BJ (cell line): ENCODE measurements at places on chromosomes 4 and X.

DNA sequence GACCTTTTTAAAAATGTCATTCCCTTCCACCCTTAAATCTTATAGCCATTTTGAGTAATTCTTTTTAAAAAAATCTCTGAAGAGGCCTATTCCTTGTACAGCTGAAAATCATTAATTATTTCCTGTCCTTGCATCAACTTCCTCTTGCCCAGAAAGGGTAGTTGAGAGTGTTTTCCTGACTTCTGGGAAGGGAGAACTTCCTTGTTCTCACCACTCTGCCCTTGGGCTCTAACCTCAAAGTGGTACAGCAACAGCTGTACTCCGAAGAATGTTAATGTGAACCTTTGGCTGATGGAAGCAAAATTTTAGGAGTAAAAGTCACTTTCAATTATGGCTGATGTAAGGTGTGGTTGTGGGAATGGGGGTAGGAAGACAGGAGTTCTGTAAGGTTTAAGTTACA is 15.1 kb upstream of the FABP2 start:
- DNase-seq = no peak

GRCh38 chr4:47704693-47705325 is 133.1 kb downstream of the CORIN start:
- DNase-seq = no peak

GRCh38 chr4:140233791-140234696 is 80.1 kb upstream of the MAML3 start:
- no peak for DNase-seq

DNA sequence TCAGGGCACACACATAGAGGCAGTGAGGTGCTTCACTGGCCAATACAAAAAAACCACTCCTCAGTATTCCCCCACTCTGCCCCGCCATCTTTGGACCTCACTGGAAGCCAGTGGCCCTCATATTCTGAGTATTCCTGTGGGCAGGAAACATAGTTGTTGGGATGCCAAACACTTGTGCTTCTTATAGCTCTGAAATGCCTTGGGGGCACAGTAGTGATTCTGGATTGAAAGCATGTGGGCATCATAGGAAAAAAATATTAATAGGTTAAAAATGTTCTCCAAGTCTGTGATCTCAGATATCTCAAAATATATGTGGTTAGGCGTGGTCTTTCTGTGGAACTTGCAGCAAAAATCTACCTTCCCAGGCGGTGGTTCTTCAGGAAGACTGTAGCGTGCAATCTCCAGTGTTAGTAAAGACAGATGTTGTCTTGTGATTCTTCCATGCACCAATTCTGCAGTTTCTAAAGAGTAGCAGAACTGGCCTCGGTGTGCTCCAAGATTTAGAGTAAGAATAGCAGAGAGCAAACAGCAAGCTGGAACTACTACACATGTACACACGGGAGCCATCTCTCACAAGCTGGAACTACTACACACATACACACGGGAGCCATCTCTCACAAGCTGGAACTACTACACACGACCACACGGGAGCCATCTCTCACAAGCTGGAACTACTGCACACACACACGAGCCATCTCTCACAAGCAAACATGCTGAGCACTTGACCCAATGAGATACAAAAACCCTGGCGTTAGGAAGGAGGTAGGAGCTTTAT is 8.0 kb upstream of the TENM3 start:
- DNase-seq = peak; percentile 12

DNA sequence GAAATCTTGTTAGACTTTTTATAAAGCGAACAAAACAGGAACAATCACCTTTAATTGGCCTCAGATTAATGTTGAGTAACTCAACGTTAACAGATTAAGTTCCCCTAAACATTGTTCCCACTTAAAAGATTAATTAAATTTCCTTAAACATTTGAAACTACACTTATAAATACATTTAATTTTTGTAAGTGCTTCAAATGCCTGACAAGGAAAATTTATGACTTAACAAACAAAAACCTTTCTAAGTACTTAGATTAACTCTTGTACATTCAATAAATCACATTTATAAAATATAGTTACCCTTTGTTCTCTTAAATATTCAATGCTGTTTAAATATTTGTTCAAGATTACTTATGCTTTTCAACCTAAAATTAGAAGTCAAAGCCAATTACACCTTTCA is 39.4 kb upstream of the OCIAD2 start:
- no peak for DNase-seq

DNA sequence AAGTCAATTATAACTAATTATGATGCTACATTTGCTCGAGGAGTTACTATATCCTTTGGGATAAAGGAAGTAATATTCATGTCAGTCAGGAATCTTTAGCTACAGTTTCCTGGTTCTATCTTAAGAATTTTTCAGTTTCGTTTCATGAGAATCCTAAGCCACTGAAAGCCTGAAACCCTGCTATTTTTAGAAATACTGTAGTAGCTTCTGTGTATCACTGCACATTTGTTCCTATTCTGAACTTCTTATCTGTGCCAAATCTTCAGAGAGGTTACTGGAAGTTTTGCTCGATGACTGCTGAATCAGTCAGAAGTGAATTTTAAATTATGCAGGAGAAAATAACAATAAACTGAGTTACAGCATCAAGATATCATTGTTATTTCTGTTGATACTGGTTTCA is 249.2 kb downstream of the TENM3 start:
- peak; percentile 39 for DNase-seq

- DNase-seq = no peak
Observed at GRCh38 chr4:85084371-85085094, 118.0 kb upstream of the WDFY3 start.

GRCh38 chrX:87078231-87078630 is 439.4 kb upstream of the KLHL4 start:
- no peak for DNase-seq

- DNase-seq = no peak
Observed at GRCh38 chrX:21764008-21764407, 6.1 kb upstream of the SMPX start.

DNA sequence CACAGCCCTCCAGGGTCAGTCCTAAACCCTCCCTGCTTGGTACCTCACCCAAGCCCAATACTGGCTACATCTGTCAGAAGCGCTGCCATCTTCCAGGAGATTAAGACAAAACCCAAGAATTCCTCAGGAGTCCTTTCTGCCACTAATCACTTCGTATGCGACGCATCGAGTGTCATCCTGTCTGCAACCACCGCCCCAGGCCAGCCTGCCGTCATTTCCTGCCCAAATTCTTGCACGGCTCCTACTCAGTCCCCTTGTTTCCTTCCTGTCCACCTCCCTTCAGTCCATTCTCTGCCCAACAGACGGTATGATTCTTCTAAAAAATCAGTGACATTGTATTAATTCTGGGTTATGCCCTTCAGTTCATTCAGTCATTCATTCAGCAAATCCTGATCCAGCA is 113.6 kb downstream of the NFKB1 start:
- no peak for DNase-seq
